ENCODE measurements at places on chromosomes 6 and 20.
A peak's percentile ranks its signal among the peaks of the same experiment; 100 is the strongest.

GRCh38 chr20:17661121-17661744, 20.8 kb downstream of the RRBP1 start:
- DNase-seq: no peak

GRCh38 chr20:48302844-48303542, 517.7 kb upstream of the SULF2 start:
- no peak for DNase-seq

DNA sequence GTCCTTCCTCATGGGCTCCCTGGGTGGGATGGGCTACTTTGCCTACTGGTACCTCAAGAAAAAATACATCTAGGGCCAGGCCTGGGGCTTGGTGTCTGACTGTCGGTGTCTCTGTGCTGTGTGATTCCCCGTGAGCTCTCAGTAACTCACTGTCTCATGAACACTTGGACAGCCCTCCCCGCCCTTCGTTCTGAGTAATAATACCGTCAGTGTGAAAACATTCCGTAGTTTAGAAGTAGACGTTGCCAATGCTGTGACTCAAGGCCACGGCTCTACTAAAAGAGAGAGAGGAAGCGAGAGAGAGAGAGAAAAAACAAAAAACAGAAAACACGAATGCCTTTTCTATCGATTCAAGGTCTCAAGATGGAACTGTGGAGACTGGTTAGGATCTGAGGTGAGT, 31.8 kb downstream of the FITM2 start:
- no peak for DNase-seq

- no peak for DNase-seq
Observed at GRCh38 chr20:53276143-53276542, 304.0 kb downstream of the TSHZ2 start.

GRCh38 chr6:29726571-29727194, 3.4 kb downstream of the HLA-F start:
- DNase-seq: no peak

DNA sequence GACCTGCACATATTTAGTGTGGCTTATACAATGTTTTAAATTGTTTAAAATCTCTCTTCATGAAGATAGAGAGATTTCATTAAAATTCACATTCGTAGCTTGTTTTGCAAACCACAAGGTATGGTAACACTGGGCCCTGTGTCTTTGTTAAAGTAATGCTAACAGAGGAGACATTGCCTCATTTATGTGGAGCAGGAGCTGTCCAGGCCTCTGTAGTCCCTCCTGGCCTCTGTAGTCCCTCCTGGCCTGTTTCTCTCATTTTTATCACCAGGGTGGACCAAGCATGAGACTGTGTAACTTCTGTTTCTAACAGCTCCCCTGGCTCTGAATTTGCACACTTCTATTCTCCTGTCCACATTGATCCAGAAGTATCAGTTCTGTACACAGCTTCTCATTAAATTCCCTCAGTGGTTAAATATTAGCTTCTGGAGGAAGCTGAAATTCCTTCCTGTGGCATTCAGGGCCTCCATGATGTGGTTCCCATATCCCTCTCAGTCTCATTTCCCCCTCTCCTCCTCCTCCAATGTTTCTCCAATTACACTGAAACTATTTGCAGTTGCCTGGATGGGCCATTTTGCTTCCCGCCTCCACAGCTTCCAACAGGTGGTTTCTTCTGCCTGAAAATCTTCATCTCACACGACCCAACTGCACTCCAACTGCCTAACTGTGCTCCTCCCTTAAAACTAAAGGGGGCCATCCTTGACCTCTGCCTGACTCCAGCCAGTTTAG, 340.4 kb downstream of the SYNE1 start:
- no peak for DNase-seq

DNA sequence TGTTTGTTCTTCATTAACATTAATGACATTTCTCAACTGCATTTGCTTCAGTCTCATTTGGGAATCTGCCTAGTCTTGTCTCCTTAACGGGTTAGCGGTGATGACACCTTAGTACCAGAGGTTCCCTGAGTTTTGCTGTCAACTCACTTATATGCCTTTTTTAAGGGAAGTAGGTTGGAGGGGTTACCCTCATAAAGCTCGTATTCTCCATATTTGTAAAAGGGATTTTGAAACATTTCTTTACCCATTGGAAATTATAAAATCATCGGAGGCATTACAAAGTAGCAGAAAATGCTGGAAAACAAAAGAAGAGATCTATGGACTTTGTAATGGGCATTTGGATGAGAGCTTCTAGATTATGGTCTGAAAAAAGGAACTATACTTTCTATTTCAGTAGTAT, 88.7 kb upstream of the PRDM1 start:
- no peak for DNase-seq

DNA sequence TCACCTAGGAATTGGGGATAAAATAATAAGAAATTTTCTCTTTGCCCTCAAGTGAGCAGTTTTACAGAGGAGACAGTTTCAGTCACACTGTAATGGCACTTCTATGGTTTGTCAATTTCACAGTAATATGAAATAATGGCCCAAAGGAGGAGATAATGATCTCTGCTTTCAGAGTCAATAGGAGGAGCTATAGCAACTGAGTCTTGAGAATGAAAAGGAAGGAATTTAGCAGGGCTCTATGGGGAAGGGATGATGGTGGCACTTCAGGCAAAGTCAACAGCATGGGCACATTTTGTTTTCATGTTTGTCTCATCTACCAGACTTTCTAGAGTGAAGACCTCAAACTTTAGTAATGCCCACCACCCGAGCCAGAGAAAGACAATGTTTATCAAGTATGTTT, 138.3 kb upstream of the HMGN3 start:
- no peak for DNase-seq

GRCh38 chr6:46284475-46284874, 113.7 kb upstream of the ENPP5 start:
- DNase-seq: no peak

DNA sequence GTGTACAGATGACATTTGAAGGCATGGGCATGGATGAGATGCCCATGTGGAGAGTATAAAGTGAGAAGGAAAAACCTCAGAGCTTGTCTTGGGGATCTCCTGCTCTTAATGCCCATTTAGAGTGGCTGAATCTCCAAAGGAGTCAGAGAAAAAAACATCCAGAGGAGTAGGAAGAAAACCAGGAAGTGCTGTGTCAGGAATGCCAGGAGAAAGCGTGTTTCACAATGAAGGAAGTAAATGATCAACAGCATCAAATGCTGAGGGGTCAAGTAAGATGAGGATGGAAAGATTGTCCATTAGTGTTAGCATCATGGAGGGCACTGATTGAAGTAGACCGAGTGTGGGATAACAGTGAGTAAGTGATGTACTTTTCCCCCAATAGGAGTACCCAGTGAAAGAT, 56.1 kb downstream of the FIG4 start:
- DNase-seq: no peak

GRCh38 chr6:20481281-20481680, 53.0 kb upstream of the CDKAL1 start:
- no peak for DNase-seq

DNA sequence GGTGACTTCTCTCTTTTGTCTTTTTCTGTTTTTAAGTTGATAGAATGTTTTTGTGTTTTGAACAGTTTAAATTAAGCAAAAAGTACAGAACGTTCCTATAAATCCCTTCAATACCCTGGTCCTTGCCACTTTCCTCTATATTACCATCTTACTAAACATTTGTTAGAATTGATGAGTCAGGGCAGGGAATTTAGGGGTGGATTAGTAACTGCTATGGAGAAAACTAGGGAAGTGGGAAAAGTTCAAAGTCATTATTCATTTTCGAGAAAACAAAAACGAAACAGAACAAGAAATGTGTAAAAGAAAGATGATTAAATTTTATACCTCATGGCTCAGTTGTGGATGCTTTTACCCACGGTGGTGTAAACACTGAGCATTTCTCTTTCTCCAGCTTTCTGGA, 240.4 kb upstream of the SULF2 start:
- DNase-seq: no peak

DNA sequence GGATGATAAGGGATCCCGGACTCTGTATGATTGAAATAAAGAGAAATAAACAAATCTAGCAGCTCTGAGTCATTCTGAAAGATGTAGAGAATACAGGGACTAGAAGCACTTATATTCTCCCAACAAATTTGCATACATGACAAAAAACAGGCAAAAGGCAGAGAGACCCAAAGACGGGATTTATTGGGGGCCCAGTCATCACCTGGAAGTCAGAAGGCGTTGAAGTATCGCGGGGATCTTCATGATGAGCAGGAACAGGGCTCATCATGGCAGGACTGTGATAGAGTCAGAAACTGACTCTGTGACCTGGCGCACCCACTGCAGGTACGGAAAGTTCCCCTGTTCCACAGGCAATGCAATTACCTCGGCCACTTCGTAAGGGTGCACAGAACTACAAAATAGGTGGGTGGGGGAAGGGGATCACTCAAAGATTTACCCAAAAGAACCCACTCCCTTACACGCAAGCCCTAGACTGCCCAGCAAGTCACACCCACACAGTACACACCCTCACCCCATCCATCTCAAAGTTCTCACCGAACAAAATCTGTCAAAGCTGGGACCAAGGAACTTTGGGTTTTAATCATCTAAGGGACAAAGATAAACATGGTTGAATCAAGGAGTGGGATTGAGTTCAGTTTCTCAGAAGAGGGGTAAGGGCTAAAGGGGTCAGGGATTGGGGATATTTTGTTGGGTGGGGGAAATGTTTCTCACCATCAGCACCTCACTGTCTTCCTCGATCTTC, 1.4 kb downstream of the CUTA start:
- no peak for DNase-seq

DNA sequence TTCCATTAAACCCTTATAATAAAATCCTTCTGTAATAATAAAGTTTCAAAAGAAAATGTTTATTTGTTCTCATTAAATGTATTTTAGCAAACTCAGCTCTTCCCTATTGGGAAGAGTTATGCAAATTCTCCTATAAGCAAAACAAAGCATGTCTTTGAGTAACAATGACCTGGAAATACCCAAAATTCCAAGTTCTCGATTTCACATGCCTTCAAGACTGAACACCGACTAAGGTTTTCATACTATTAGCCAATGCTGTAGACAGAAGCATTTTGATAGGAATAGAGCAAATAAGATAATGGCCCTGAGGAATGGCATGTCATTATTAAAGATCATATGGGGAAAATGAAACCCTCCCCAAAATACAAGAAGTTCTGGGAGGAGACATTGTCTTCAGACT, 3.8 kb downstream of the IL17A start:
- no peak for DNase-seq

GRCh38 chr20:61426352-61426751, 174.3 kb downstream of the CDH4 start:
- no peak for DNase-seq

GRCh38 chr20:18004384-18005031, 35.7 kb downstream of the MGME1 start:
- DNase-seq: no peak

DNA sequence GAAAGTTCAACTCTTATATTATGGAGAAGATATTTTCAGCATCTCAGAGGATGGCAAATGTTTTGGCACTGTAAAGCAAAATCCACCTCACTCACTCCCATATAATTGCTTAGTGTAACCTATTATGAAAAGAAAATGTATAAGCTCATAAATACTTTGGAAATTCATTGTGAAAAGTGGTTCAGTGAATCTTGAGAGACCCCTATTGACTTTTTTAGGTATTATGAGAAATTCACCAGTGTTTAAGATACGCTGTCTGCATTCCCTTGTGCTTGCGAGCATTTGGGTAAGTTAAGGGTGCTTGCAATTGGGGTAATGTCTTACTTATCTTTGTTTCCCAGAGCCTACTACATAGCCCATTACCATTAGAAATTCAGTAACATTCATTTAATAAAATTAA, 66.3 kb upstream of the BMP5 start:
- DNase-seq: no peak

DNA sequence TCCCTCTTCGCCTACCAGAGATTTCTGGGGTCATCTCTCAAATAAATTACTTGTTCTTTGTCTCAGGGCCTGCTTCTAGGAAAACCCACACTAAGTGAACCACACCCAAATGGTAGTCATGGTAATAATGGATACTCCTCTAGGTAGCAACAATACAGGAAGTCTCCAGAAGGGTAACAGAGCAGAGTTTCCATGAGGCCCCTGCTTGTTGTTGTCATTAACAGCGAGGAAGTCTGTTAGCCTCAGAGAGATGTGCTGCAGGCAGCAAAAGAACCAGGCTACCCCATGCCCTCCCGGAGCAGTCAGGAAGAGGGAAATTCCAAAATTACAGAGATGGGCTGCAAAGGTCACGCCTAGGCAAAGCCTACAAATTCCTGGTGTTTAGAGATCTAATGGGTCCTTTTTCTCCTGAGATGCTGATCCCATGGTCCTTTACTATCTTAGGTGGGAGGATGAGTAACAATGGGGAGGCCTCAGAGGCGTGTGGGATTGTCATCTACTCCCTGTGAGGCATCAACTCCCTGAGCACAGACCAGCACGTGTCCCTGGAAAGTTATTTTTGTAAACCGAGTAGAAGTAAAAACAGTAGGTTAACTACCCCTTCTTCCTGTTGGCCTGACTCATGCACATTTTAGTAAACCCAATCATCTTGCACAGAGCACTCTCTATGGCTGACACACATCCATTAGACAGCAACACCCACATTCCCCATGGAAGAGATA, 10.1 kb downstream of the ISM1 start:
- DNase-seq: peak; percentile 24

GRCh38 chr6:71250099-71250602, 38.5 kb upstream of the OGFRL1 start:
- DNase-seq: no peak

DNA sequence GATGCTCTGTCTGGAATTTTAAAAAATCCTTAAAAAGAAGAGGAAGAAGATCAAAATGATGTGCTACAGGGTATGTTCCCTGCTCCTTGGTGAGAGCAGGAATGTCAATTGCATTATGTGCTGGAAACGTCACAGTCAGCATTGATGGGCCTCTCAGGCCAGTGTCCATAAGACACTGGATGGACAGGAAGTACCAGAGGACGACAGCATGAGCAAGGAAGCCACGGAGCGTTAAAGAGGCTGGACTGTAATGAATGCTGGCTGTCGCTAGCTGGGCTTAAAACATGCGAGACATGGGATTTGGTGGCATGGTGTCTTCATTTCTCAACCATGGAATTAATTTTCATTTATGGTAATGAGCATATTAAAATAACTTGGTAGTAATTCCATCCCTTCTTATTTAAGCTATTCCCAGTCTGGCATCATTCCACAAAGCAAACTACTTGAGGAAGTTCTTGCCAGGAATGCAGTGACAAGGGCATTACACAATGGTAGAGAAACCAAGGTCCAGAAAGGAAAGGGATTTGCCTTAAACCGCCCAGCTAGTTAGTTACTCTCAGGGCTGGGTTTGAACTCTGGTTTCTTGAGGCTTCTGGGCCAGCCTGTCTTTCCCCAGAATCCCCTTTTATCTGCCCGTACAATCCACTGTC, 166.6 kb upstream of the SOX4 start:
- no peak for DNase-seq

- DNase-seq: no peak
Observed at GRCh38 chr6:72522735-72523141, 99.1 kb upstream of the KCNQ5 start.

DNA sequence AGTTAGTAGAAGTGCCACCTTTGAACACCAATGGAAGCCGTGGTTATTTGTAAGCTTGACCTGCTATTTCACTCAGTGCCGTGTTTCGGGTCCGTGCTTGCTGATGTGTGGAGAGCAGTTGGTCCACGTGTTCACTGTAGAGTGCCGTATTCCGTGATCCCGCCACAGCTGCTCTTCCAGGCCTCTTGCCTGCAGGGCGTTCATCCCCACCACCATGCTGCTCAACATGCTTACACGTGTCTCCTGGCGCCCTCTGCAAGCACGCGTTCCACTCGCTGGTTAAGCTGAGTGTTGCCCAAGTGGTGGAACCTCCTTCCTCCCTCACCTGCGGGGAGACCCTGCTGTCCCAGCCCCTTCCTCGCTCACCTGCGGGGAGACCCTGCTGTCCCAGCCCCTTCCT, 28.0 kb upstream of the DACT2 start:
- no peak for DNase-seq
